ENCODE measurements at places on chromosomes 2 and 18. TPM values are rescaled to one million over a fixed set of nuclear protein-coding genes. Genes with fewer than 3 reads are reported as not detected.

DNA sequence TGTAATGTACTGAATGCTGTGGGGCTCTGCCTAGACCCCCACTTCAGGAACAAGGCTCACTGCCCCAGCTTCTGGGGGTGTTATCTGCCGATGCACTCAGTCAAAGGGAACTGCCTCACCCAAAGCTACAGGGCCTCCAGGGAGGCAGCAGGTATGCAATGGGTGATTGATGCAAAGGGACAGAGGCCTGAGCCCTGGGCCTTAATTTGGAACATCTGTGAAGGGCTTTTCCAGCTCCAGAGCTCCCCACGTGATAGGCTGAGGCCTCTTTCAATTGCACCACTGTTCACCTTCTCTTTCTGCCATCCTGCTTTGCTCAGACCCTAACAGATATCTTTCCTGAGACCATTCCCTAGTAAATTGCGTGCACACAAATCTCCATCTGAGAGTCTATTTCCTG is 131.0 kb downstream of the ATL2 start:
- no peaks in the 10 kb centered on the region for H3K36me3 ChIP-seq
- DNase-seq: no peak
- no peak overlapping the region for H3K4me3 ChIP-seq
- H3K27me3 ChIP-seq: no peaks in the 10 kb centered on the region

Gene LRP1B
- total RNA-seq: 0.94 TPM

DNA sequence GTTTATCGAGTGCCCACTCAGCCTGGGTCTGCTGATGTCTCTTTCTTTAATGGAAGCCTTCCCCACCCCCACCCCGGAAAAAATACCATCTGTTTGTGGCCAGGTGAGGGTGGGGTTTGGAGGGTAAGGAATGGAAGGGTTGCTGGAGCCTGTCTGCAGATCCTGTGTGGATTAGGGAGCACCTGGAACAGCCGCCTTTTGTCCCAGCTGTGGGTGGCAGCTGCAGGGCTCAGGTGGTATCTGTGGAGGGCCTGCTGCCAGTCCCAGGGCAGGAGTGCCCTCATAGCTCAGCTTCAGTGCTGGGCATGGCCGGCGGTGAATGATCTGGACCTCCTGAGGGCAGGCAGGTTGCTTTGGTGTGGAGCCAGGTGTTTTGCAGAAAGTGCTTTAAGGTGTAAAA is 45.3 kb downstream of the IMPA2 start:
- H3K36me3 ChIP-seq: no peaks in the 10 kb centered on the region
- no peaks in the 10 kb centered on the region for H3K27me3 ChIP-seq
- no peak overlapping the region for H3K27ac ChIP-seq
- no peak overlapping the region for H3K4me3 ChIP-seq

- H3K4me1 ChIP-seq: no peaks in the 10 kb centered on the region
- no peaks in the 10 kb centered on the region for H3K27me3 ChIP-seq
- DNase-seq: no peak
- H3K27ac ChIP-seq: no peak overlapping the region
Measured at GRCh38 chr2:152930501-152930900, 212.1 kb downstream of the ARL6IP6 start.

DNA sequence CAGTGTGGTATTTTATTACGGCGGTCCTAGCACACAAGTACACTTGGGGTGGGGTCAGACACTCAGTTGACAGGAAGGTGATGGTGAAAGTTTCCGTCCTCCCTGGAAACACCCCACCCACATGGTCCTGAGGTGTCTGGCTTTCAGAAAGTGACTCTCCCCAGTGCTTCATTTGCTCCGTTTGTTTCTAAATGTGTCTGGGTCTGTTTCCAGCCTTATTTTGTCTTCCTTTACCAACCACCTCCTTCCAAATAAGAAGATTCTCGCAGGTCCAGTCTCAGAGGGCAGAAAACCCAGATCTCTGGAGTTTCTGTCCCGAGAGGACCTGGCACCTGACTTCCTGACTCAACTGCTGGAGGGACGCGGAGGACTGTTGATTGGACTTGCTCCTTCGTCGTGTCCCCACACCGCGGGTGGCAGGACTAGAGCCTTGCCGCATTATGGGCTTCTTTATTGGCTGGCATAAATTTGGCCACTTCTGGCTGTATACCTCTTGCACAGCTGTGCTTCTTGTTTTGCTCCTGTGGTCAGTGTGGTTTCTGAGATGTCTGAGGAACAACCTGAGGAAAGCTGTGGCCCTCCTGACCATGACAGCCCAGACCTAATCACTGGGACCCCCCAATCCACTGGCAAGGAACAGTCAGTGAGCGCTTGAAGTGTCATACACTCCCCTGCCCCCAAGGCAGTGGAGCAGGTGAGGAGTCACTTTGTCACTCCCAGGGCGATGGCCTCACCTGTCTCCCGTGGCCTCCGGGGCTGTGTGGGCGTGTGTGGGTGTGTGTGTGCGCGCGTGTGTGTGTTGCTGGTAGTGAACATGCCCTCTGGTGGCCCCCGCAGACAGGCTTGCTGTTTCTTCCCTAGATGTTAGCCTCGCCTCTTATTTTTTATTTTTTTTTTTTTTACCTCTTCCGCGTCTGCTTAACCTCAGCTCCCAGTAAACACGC is 45.6 kb downstream of the MEX3C start:
- no peak overlapping the region for H3K27ac ChIP-seq
- H3K4me3 ChIP-seq: no peak overlapping the region
- H3K36me3 ChIP-seq: no peaks in the 10 kb centered on the region

DNA sequence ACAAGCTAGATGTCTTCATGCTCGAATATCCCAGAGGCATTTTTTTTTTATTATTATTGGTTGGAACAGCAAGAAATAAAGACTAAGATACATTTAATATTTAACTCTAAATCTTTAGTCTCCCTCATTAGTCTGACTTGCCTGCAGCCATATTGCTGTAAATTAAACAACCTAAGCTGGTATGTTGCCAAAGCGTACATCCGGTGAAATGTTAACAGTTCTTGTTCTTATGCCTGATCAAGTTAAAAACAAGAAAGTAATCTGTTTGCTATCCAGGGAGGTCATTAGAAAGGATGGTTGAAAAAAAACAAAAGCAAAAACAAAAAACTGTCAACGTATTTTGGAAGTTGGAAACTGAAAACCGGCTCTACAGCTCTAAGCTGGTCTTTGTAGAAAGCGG is 125.9 kb upstream of the NABP1 start:
- H3K27ac ChIP-seq: no peak overlapping the region
- no peak for DNase-seq
- H3K4me1 ChIP-seq: no peaks in the 10 kb centered on the region
- H3K36me3 ChIP-seq: no peaks in the 10 kb centered on the region
- H3K27me3 ChIP-seq: no peaks in the 10 kb centered on the region

Gene UPP2
- total RNA-seq: not detected

Gene CYP26B1
- 12.9 TPM for total RNA-seq

Gene FSHR
- total RNA-seq: not detected

DNA sequence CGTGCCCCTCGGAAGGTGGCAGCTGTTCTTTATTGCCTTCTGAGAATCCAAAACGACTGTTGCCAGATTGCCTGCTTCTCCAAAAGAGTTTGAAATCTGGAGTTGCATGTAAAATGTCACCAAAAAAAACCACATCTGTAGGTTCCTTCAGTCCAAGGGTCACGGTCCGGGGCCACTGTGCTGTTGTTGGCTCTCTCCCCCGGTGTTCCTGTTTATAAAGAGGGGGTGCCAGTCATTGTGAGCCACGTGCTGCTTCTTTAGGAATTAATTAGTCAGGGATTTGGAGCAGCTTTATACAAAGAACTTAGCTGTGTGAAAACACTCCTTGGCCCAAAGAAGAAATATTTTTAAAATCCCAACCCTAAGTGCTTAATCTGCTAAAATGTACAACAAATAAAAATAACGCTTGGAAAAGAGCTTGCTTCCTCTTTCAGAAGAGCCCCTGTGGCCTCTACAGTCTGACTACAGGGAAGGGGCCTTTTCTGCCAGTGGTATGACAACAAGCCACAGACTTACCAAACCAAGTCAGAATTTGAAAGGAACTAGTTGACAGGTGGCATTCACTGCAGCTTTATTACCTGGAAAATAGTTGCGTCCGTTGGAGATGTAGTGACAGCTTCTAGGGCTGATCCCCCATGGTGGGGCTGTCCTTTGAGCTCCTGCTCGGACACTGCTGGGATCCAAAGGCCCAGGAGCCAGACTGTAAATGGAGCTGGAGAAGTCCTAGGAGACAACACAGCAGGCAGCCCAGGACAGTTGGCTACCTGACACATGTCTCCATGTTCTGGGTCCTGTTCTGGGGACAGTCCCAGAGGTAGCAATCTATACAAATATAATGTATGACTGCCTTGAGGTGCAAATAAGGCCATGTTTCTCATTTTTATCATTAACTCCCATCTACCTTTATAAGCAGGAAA is 84.5 kb upstream of the SLC1A4 start:
- no peak for DNase-seq
- H3K36me3 ChIP-seq: no peaks in the 10 kb centered on the region
- no peaks in the 10 kb centered on the region for H3K27me3 ChIP-seq
- no peaks in the 10 kb centered on the region for H3K4me1 ChIP-seq

Gene SRD5A2
- not detected for total RNA-seq

DNA sequence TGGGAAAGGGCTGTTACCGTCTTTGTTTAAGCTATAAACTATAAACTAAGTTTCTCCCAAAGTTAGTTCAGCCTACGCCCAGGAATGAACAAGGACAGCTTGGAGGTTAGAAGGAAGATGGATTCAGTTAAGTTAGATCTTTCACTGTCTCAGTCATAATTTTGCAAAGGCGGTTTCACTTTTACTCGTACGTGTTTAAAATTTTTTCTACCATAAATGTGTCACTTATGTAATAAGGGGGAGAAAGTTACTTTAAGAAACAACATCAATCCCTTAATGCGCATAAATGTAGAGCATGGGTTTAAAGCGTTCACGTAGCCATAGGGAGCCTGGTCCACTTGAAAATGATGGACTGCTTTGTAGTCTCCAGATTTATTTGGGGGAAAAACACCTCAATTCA is 71.3 kb downstream of the SNORC start:
- H3K36me3 ChIP-seq: no peaks in the 10 kb centered on the region
- H3K4me3 ChIP-seq: no peak overlapping the region
- no peaks in the 10 kb centered on the region for H3K27me3 ChIP-seq
- DNase-seq: no peak
- no peak overlapping the region for H3K27ac ChIP-seq
- no peaks in the 10 kb centered on the region for H3K4me1 ChIP-seq

GRCh38 chr2:182973441-182974352 is 64.6 kb downstream of the NCKAP1 start:
- no peaks in the 10 kb centered on the region for H3K27me3 ChIP-seq
- DNase-seq: no peak
- no peak overlapping the region for H3K27ac ChIP-seq
- no peaks in the 10 kb centered on the region for H3K4me1 ChIP-seq

- H3K4me1 ChIP-seq: peaks cover 1% of the 10 kb centered on the region
- no peak overlapping the region for H3K27ac ChIP-seq
- no peak overlapping the region for H3K4me3 ChIP-seq
- H3K36me3 ChIP-seq: peaks cover 8% of the 10 kb centered on the region
- H3K27me3 ChIP-seq: no peaks in the 10 kb centered on the region
- no peak for DNase-seq
Measured at GRCh38 chr2:21033237-21034155, 10.4 kb downstream of the APOB start.

- H3K27ac ChIP-seq: no peak overlapping the region
- no peak overlapping the region for H3K4me3 ChIP-seq
- no peaks in the 10 kb centered on the region for H3K27me3 ChIP-seq
Measured at GRCh38 chr18:73896685-73897084, 250.9 kb downstream of the FBXO15 start.

- DNase-seq: no peak
- no peak overlapping the region for H3K27ac ChIP-seq
- H3K4me1 ChIP-seq: no peaks in the 10 kb centered on the region
- no peak overlapping the region for H3K4me3 ChIP-seq
Measured at GRCh38 chr18:22987547-22988189, 54.5 kb downstream of the RBBP8 start.

Gene POTEC
- total RNA-seq: not detected
